ENCODE measurements at places on chromosomes 12 and 14.

- DNase-seq = no peak
- no peaks in the 10 kb centered on the region for H3K36me3 ChIP-seq
- no peaks in the 10 kb centered on the region for H3K4me1 ChIP-seq
These were observed 6.1 kb downstream of the PTPN6 start for GRCh38 chr12:6957151-6957701.

GRCh38 chr12:106204312-106204711, 43.5 kb downstream of the CKAP4 start:
- H3K27ac ChIP-seq = no peak overlapping the region
- H3K36me3 ChIP-seq = no peaks in the 10 kb centered on the region
- H3K4me3 ChIP-seq = no peak overlapping the region
- no peak for DNase-seq
- H3K4me1 ChIP-seq = no peaks in the 10 kb centered on the region

DNA sequence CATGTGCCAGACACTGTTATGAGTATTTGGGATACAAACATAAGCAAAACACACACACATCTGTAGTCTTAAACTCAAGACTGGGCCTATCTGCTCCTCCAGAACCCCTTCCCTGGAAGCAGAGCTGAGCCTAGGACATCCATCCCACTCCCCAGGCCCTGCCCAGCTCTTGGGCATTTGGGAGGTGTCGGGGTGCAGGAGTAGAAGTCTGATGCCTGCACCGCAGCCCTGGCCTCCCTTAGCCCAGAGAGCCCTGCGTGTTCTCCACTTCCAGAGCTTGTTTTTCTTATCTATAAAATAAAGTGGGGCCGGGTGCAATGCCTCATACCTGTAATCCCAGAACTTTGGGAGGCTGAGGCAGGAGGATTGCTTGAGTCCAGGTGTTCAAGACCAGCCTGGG, 11.7 kb downstream of the HSP90AA1 start:
- peak; percentile 36 for DNase-seq
- H3K36me3 ChIP-seq = peaks cover 4% of the 10 kb centered on the region
- no peaks in the 10 kb centered on the region for H3K4me1 ChIP-seq

DNA sequence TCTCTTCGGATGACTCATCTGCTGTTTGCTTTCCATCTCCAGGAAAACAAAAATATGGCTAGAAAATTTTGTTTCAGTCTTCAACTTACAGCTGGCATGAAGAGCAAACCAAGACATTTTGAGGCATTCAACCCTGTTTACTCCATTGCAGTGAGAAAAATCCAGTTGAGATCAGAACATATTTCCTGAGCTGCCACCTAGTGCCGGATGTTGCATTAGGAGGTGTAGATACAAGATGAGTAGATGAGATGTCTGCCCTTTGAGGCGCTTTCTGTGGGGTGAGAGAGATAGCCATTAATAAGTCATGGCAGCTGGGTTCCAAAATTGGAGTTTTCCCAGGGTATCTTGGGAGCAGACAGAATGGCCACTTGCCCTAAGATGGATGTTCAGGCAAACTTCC, 171.1 kb downstream of the PRKCH start:
- H3K4me1 ChIP-seq = no peaks in the 10 kb centered on the region
- no peaks in the 10 kb centered on the region for H3K36me3 ChIP-seq
- no peaks in the 10 kb centered on the region for H3K27me3 ChIP-seq
- H3K27ac ChIP-seq = no peak overlapping the region
- no peak overlapping the region for H3K4me3 ChIP-seq
- no peak for DNase-seq

DNA sequence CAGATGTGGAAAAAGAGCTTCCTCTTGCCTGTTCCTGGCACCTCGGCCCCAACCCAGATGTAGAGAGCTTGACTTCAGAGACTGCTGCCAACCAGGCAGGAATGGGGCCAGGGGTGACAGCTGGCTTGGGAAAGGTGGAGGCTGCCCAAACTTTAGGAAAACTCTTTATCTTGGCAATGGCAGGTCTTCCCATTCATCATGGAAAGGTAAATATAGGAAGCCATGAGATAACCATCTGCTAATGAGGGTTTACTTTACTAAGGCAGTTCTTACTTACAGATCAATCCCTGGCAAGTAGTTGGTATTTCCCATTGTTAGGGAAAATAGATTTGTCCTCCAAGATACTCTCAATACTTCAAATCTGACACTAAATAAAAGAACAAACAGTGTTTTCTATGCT, 143.1 kb upstream of the NUDT4 start:
- H3K4me1 ChIP-seq = peaks cover 7% of the 10 kb centered on the region
- no peaks in the 10 kb centered on the region for H3K36me3 ChIP-seq
- DNase-seq = no peak
- H3K4me3 ChIP-seq = no peak overlapping the region
- no peaks in the 10 kb centered on the region for H3K27me3 ChIP-seq
- H3K27ac ChIP-seq = no peak overlapping the region

GRCh38 chr12:22282283-22282682, 52.2 kb downstream of the ST8SIA1 start:
- no peak for DNase-seq
- no peaks in the 10 kb centered on the region for H3K36me3 ChIP-seq
- no peak overlapping the region for H3K27ac ChIP-seq
- H3K4me1 ChIP-seq = peaks cover 3% of the 10 kb centered on the region
- no peak overlapping the region for H3K4me3 ChIP-seq
- H3K27me3 ChIP-seq = no peaks in the 10 kb centered on the region

GRCh38 chr12:13798162-13798561, 183.2 kb downstream of the GRIN2B start:
- H3K27ac ChIP-seq = no peak overlapping the region
- H3K27me3 ChIP-seq = no peaks in the 10 kb centered on the region
- no peaks in the 10 kb centered on the region for H3K36me3 ChIP-seq
- H3K4me3 ChIP-seq = no peak overlapping the region
- no peak for DNase-seq

- H3K36me3 ChIP-seq = no peaks in the 10 kb centered on the region
- no peak overlapping the region for H3K27ac ChIP-seq
- DNase-seq = peak; percentile 69
- no peaks in the 10 kb centered on the region for H3K27me3 ChIP-seq
- no peak overlapping the region for H3K4me3 ChIP-seq
- no peaks in the 10 kb centered on the region for H3K4me1 ChIP-seq
These were observed 133.7 kb downstream of the ADGRD1 start for GRCh38 chr12:131087302-131087818.

DNA sequence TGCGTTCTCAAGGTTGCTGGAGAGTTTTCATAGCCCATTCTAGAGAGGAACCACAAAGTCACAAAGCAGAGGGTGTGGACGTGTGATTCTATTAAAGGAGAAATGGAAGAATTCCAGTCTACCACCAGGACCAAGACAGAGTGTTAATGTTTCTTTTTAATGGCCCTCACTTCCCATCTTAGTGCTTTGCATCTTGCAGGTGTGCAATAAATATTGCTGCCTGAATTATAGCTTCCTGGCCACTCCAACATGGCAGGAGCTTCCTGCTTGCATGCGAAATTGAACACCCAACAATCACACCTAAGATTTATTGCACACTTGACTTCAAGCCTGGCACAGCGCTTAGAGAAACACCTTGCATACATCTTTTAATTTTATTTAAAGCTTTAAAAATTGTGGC, 22.4 kb upstream of the PPP1CC start:
- no peaks in the 10 kb centered on the region for H3K36me3 ChIP-seq
- H3K27me3 ChIP-seq = no peaks in the 10 kb centered on the region
- no peak for DNase-seq
- H3K27ac ChIP-seq = no peak overlapping the region
- no peaks in the 10 kb centered on the region for H3K4me1 ChIP-seq

- DNase-seq = no peak
- no peak overlapping the region for H3K27ac ChIP-seq
- no peak overlapping the region for H3K4me3 ChIP-seq
- no peaks in the 10 kb centered on the region for H3K27me3 ChIP-seq
- no peaks in the 10 kb centered on the region for H3K4me1 ChIP-seq
These were observed 154.9 kb downstream of the SEC23A start for GRCh38 chr14:38948171-38948570.

- no peaks in the 10 kb centered on the region for H3K4me1 ChIP-seq
- H3K27ac ChIP-seq = no peak overlapping the region
- H3K4me3 ChIP-seq = no peak overlapping the region
- no peaks in the 10 kb centered on the region for H3K27me3 ChIP-seq
- no peak for DNase-seq
These were observed 240.5 kb downstream of the ADGRD1 start for GRCh38 chr12:131194166-131194565.

DNA sequence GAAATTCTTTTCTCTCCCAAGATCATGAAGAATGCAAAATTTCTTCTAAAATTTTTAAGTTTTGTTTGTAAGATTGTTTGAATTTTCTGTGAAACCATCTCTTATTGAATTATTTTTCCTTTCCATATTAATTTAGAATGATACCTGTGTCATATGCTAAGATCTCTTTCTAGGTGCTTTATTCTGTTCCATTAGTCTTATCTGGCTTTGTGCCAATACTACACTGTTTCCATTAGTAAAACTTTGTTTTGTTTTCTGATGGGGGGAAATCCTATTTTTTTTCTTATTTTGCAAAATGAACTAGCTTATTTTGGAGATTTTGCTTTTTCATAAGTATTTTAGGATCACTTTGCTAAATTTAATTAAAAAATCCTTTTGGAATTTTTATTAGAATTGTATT, 193.9 kb downstream of the FUT8 start:
- DNase-seq = no peak
- H3K27me3 ChIP-seq = no peaks in the 10 kb centered on the region
- H3K27ac ChIP-seq = no peak overlapping the region
- no peak overlapping the region for H3K4me3 ChIP-seq

DNA sequence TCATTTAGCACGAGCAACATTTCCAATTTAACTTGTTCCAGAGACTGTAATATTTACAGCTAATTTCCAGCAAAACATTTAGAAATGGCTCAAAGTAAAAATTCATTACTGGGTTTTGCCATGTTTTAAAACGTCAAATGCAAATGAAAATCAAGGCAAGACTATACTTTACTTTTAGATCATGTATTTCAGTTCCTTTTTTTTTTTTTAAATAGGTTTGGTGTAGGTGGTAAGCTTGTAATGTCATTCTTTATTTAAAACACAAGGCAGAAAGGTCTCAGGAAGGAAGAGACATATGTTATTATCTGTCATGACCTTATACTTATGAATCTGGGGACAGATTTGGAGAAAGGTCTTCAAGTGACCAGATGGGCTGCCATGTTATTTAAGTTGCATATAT, 54.1 kb downstream of the GRIP1 start:
- H3K4me3 ChIP-seq = no peak overlapping the region
- no peaks in the 10 kb centered on the region for H3K27me3 ChIP-seq
- H3K4me1 ChIP-seq = no peaks in the 10 kb centered on the region
- no peaks in the 10 kb centered on the region for H3K36me3 ChIP-seq

DNA sequence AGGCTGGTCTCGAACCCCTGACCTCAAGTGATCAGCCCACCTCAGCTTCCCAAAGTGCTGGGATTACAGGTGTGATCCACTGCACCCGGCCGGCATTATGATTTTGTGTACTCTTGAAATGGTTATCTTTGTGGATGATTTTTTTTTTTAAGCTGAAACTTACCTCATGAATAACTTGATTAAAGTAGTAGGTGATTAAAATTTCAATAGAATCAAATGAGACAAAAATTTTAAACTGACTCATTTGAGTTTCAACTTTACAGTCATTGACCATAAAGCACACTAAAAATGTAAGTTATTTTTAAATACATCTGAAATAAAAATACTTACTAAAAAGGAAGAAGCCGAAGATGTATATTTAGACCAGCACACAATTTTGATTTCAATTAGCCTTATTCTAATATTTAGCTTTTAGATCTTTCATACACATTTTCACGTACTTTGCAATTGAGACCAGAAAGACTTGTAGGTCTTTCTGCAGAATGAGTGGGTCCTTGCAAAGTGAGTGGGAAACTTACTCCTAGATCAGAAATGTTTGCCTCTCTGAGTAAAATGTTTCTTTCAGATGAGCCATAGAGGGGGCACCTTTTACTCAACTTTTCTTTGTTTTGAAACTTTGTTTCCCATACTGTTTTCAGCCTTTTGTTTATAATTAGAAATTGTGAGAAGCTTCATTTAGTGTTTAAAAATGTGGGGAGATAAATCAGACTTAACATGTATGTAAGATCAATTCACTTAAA, 34.2 kb downstream of the TMPO start:
- no peak for DNase-seq
- H3K4me3 ChIP-seq = no peak overlapping the region
- H3K27ac ChIP-seq = no peak overlapping the region
- H3K4me1 ChIP-seq = no peaks in the 10 kb centered on the region
- no peaks in the 10 kb centered on the region for H3K27me3 ChIP-seq

GRCh38 chr12:81274637-81275529, 197.0 kb downstream of the ACSS3 start:
- H3K4me1 ChIP-seq = no peaks in the 10 kb centered on the region
- H3K27me3 ChIP-seq = no peaks in the 10 kb centered on the region
- no peaks in the 10 kb centered on the region for H3K36me3 ChIP-seq
- H3K27ac ChIP-seq = no peak overlapping the region
- no peak for DNase-seq

DNA sequence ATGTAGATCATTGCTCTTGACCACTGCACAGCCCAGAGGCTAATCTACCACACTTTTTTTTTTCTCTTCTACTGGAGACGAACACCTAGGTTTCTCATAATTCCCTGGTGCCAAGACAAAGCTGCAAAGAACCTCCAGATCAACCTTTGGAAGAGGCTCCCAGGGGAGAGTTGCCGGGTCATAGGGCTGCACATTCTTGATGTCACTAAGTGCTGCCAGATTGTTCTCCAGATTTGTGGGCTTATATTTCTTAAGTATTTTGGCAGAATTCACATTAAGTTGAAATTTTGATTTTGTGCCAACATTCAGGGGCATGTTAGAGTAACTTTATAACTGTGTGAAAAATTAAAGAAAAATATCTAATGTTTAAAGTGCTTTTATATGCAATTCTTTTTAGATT, 13.5 kb upstream of the PDZRN4 start:
- no peak for DNase-seq
- no peaks in the 10 kb centered on the region for H3K36me3 ChIP-seq
- H3K4me1 ChIP-seq = no peaks in the 10 kb centered on the region
- no peaks in the 10 kb centered on the region for H3K27me3 ChIP-seq
- H3K27ac ChIP-seq = no peak overlapping the region

DNA sequence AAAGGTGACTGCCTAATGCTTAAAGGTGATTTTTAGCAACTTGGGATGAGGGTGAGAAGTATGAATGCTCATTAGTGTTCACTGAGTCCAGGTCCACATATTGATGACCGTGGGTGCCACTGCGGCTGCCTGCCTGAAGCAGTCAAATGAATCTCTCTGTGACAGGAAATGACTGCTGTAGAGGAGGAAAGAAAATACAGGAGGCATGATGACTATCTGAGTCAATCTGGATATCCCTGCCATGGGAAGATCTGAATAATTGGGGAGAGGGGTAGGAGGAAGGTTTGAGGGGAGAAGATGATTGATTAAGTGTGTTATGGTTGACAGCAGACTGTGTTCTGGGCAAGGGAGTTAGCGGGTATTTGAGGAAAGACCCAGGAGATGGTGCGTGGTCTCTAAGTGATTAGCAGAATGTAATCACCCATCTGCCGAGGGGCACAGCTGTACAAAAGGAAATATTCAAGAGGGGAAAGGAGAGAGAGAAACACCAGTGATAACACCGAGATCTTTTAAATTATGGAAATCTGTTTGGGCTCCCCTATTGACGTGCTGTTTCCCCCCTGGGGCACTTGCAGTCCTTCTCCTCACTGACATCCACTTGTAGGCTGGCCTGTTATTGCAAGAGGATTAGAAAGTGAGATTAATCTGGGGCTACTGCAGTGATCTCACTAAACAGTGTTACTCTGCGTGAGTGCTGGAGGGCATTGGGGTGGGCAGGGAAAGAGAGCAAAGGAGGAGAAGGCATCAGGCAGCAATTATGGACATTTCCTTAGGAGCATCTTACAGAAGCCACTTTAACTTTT, 97.7 kb downstream of the AKAP6 start:
- H3K27me3 ChIP-seq = no peaks in the 10 kb centered on the region
- DNase-seq = no peak
- no peak overlapping the region for H3K27ac ChIP-seq
- no peak overlapping the region for H3K4me3 ChIP-seq

Measured in aorta (tissue), 5 donors.